ENCODE measurements at places on chromosomes 16 and 17. TPM values are rescaled to one million over a fixed set of nuclear protein-coding genes. Genes with fewer than 3 reads are reported as not detected.

GRCh38 chr17:59433586-59433985 is 102.1 kb downstream of the YPEL2 start:
- H3K36me3 ChIP-seq = no peaks in the 10 kb centered on the region
- H3K27me3 ChIP-seq = no peaks in the 10 kb centered on the region
- no peak overlapping the region for H3K27ac ChIP-seq
- H3K4me3 ChIP-seq = no peak overlapping the region
- DNase-seq = no peak
- H3K4me1 ChIP-seq = no peaks in the 10 kb centered on the region

KRT25 gene
- total RNA-seq = not detected

- peaks cover 2% of the 10 kb centered on the region for H3K27me3 ChIP-seq
- no peak overlapping the region for H3K27ac ChIP-seq
- peaks cover 2% of the 10 kb centered on the region for H3K4me1 ChIP-seq
These were observed 5.0 kb downstream of the YBX2 start for GRCh38 chr17:7289256-7290032.

PERCC1 gene
- not detected for total RNA-seq

GRCh38 chr17:17216776-17217175 is 10.6 kb upstream of the PLD6 start:
- no peak overlapping the region for H3K27ac ChIP-seq
- peak; percentile 37 for DNase-seq
- no peaks in the 10 kb centered on the region for H3K4me1 ChIP-seq
- no peaks in the 10 kb centered on the region for H3K27me3 ChIP-seq
- no peak overlapping the region for H3K4me3 ChIP-seq
- H3K36me3 ChIP-seq = peaks cover 82% of the 10 kb centered on the region

GRCh38 chr17:80774146-80774545 is 217.5 kb upstream of the CHMP6 start:
- peaks cover 3% of the 10 kb centered on the region for H3K4me1 ChIP-seq
- H3K27me3 ChIP-seq = no peaks in the 10 kb centered on the region
- DNase-seq = peak; percentile 24
- no peak overlapping the region for H3K4me3 ChIP-seq
- H3K27ac ChIP-seq = no peak overlapping the region

- no peaks in the 10 kb centered on the region for H3K36me3 ChIP-seq
- no peak overlapping the region for H3K4me3 ChIP-seq
- DNase-seq = no peak
- no peaks in the 10 kb centered on the region for H3K27me3 ChIP-seq
These were observed 6.7 kb upstream of the RPL38 start for GRCh38 chr17:74196541-74197317.

TP53TG3B gene
- total RNA-seq = not detected

DNA sequence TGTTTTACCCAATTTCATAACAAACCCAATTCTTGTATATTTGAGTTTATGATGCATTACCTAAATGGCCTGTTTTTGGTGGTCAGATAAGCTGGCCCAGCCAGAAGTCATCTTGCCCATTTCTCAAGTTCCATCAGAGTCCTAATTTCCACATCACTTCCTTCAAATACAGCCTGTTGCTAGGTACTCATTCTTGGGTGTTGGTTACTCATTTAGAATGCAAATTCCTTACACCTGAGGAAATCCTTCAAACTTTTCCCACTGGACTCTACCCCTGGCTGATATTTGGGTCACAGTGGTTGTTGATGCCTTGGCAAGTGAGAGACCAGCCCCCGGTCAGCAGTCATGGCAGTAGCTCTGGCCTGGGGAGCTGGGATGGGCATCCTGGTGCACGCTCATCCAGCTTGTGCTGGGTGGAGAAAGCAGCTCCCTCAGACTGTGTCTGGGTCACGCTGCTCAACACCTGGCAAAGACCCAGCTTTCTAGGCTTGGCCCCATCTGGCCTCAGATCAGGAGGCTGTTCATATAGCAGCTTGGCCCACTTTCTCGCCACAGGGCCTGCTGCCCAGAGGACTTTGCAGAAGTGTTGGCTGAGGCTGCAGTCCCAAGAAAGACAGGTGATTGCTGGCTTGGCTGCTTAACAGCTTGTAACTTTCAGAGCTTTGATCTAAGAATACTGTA is 25.8 kb downstream of the WSB1 start:
- peaks cover 26% of the 10 kb centered on the region for H3K36me3 ChIP-seq
- H3K4me1 ChIP-seq = no peaks in the 10 kb centered on the region
- H3K4me3 ChIP-seq = no peak overlapping the region
- DNase-seq = peak; percentile 28
- no peaks in the 10 kb centered on the region for H3K27me3 ChIP-seq

DNA sequence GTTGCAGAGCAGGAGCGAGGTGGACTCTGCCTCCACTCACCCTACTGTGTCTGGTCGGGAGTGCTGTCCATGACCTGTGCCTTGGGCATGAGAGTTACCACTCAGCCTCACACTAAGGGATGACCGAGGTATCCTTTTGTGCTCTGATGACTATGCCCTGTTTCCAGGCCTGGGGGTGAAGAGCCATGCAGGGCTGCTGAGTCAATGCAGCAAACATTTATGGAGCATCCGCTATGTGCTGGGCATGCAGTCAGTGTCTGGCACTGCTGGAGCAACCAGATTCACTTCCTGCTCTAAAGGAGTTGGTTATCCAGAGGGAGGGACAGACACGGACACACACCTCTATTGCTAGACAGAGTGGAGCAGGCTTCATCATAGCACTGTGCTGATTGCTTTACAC is 7.6 kb upstream of the HNF1B start:
- peaks cover 6% of the 10 kb centered on the region for H3K27me3 ChIP-seq
- DNase-seq = no peak
- no peaks in the 10 kb centered on the region for H3K4me1 ChIP-seq
- no peak overlapping the region for H3K27ac ChIP-seq

DNA sequence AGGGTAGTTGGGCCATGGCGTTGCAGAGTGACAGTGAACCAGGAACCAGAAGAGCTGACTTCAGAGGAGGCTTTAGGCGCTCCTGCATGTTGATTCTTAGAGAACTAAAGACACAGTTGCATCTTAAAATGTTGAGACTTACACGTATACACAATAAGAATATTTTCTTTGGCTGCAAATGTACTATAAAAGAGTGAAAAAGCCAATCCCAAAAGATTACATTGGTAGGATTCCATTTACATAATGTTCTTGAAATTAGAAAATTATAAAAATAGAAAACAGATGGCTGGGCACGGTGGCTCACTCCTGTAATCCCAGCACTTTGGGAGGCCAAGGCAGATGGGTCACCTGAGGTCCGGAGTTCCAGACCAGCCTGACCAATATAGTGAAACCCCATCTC is 738.8 kb downstream of the WWOX start:
- no peak overlapping the region for H3K4me3 ChIP-seq
- no peaks in the 10 kb centered on the region for H3K27me3 ChIP-seq
- H3K27ac ChIP-seq = no peak overlapping the region
- H3K36me3 ChIP-seq = no peaks in the 10 kb centered on the region

CDH1 gene
- 237 TPM for total RNA-seq

DNA sequence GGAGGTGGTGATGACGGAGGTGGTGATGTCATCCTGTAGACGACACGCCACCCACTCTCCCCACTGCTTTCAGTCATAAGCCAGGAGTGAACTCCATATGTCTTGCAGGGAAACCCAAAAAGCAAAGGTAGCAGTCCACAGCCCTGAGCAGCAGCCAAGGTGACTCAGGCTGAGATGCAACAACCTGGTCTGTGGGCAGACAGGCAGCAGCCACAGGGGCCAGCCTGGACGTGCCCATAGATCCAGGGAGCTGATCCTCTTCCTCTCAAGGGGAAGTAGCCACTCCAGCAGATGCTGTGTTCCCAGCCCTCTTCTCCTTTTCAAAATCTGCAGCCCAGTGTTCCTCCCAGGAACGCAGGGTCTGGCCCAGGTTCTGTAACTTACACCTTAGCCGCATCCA is 17.3 kb upstream of the CIITA start:
- H3K27me3 ChIP-seq = no peaks in the 10 kb centered on the region
- no peaks in the 10 kb centered on the region for H3K4me1 ChIP-seq
- no peak overlapping the region for H3K4me3 ChIP-seq
- no peak overlapping the region for H3K27ac ChIP-seq
- no peak for DNase-seq

DNA sequence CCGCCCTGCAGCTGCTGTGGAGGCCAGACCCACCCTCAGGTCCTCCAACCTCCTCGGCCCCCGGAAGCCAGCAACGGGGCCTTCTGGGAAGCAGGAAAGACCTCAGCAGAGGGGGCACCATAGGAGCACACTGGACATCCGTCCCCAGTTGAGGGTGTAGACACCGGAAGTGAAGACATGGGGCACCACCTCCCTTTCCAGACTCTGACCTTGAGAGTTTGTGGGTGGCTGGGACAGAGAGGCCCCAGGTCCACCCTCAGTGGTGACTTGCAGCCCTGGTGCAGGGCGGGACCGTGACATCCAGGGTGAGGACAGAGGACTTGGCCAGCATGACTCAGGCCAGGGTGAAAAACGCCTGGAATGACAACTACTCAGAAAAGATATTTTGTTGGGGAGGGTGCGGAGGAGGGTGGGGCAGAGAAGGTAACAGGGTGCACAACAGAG is 19.9 kb downstream of the CEP295NL start:
- peak overlapping the region; percentile 38 for H3K4me3 ChIP-seq
- peaks cover 2% of the 10 kb centered on the region for H3K4me1 ChIP-seq
- no peak for DNase-seq

TRPV3 gene
- 1.2 TPM for total RNA-seq

DNA sequence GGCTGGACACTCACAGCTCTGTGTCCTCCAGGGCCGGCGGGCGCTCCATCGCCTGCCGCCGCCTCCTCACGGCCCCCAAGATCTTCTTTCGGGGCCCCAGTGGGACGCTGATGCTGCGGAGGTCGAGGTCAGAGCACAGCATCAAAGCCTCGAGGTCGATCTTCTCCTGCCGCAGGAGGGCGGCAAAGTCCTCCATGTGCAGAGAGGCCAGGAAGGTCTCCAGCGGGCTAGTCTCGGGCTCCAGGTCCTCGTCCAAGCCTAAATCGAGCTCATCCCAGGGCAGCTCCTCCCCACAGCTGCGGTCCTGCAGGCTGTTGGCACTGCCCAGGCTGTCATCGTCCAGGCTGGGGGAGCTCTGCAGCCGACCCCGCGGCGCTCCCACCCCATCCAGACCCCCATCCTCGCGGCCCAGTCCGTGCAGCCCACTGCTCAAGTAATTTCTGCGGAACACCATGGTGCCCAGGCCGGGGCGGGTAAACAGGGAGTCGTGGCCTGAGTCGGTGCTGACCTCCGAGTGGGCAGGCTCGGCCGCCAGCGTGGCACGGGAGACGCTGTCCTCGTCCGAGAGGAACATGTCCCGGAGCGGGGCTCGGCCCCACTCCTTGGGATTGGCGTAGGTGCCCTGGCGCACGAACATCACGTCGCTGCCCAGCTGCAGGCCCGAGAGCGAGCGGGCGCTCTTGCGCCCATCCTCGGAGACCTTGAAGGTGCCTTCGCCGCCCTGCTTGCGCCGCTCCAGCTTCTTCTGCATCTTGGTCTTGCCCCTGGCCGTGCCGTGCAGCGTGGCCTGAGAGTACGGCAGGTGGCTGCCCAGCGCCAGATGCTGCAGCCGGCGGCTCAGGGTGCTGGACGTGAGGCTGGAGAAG is 3.4 kb downstream of the USH1G start:
- H3K27me3 ChIP-seq = peaks cover 22% of the 10 kb centered on the region
- no peaks in the 10 kb centered on the region for H3K4me1 ChIP-seq
- DNase-seq = peak; percentile 86
- no peak overlapping the region for H3K27ac ChIP-seq

- DNase-seq = no peak
- H3K4me1 ChIP-seq = no peaks in the 10 kb centered on the region
- H3K27ac ChIP-seq = no peak overlapping the region
- H3K4me3 ChIP-seq = no peak overlapping the region
- no peaks in the 10 kb centered on the region for H3K36me3 ChIP-seq
These were observed 14.0 kb downstream of the CA5A start for GRCh38 chr16:87922250-87922871.

KCNJ12 gene
- 0.29 TPM for total RNA-seq

DNA sequence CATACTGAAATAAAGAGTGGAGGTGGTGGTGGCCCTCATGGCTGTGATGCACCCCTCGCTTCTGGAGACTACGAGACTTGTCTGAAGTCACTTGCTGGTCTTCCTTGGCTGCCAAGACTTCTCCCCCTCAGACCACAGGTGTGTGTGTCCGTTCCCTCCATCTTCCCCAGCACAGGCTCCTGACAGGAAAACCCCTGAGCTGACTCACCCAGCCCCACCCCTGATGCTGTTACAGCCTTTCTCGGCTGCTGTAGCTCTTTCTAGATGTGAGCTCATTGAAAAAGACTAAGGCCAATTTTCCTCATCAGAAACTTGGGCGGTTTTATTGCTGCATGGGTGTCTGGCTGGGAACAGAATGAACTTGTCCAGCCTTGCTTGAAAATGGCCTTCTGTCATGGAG is 296.9 kb downstream of the TMEM114 start:
- no peak for DNase-seq
- no peak overlapping the region for H3K4me3 ChIP-seq
- H3K4me1 ChIP-seq = no peaks in the 10 kb centered on the region

- no peak overlapping the region for H3K27ac ChIP-seq
- H3K27me3 ChIP-seq = no peaks in the 10 kb centered on the region
- H3K4me1 ChIP-seq = no peaks in the 10 kb centered on the region
- no peaks in the 10 kb centered on the region for H3K36me3 ChIP-seq
These were observed 79.3 kb downstream of the SDR42E1 start for GRCh38 chr16:81931927-81932326.

DNA sequence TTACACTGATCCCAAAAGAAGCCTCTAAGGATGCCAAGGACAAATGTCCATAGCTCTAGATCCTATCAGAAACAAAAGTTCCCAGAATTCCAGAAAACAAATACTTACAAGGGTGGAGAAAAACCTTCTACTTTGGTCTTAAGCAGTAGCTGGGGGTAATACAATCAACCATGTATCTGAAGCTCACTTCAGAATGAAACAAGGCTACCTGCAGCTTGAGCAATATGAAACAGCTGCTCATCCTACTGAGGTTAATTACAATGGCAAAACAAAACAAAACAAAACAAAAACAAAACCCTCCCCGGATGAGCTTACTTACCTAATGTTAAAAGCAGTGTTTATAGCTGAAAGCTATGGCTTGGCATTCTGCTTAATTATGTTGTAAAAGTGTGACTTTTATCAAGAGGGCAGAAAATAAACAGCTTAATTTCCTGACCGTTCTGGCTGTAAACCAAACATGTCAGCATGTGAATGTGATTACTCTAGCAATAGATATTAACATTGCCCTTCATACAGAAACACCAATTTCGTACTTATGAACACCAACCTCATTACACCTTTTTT is 10.5 kb downstream of the PDZD9 start:
- no peaks in the 10 kb centered on the region for H3K4me1 ChIP-seq
- H3K27me3 ChIP-seq = no peaks in the 10 kb centered on the region
- no peak overlapping the region for H3K27ac ChIP-seq
- DNase-seq = no peak

ABCA5 gene
- 4.0 TPM for total RNA-seq
